ENCODE measurements at places on chromosomes 5 and 9.
A peak's percentile ranks its signal among the peaks of the same experiment; 100 is the strongest.

DNA sequence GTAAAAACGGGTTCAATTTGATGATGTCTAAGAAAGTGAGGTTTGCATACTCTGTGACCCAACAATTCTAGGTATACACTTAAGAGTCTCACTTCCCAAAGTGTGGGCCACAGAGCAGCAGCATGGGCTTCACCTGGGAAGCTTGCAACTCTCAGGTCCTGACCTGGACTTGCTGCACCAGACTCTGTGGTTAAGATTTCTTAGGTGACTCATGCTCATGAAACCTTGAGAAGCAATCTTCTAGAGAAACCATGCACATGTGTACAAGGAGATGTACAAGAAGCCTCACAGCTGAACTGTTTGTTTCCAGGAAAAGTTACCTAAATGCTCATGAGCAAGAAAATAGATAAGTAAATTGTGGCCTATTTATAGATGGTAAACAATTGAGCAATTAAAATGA is 30.0 kb downstream of the DNAJC21 start:
- DNase-seq = no peak

GRCh38 chr5:115586525-115587146 is 15.6 kb downstream of the TICAM2 start:
- DNase-seq = no peak

GRCh38 chr9:133750982-133751649 is 13.0 kb upstream of the SARDH start:
- no peak for DNase-seq

DNA sequence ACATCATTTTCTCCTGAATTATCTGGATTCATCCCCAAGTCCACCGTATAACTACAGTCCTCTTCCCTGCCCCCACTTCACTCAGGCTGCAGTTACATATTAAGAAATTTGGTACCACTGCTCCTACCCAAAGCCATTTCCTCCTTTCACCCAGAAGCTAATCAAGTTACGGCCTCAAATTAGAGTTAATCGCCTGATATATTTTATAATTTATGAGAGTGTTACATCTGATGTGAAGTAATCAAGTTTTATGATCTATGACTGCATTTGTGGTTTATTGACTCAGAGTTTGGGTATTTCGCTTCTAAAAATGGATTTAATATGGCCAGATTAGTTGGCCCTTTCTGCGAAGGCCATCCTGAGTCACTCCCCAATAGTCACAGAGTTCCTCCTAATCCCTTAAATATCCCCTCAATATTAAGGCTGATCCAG is 223.6 kb upstream of the KIF2A start:
- DNase-seq = no peak

GRCh38 chr5:36598045-36598444 is 8.4 kb upstream of the SLC1A3 start:
- DNase-seq = no peak

DNA sequence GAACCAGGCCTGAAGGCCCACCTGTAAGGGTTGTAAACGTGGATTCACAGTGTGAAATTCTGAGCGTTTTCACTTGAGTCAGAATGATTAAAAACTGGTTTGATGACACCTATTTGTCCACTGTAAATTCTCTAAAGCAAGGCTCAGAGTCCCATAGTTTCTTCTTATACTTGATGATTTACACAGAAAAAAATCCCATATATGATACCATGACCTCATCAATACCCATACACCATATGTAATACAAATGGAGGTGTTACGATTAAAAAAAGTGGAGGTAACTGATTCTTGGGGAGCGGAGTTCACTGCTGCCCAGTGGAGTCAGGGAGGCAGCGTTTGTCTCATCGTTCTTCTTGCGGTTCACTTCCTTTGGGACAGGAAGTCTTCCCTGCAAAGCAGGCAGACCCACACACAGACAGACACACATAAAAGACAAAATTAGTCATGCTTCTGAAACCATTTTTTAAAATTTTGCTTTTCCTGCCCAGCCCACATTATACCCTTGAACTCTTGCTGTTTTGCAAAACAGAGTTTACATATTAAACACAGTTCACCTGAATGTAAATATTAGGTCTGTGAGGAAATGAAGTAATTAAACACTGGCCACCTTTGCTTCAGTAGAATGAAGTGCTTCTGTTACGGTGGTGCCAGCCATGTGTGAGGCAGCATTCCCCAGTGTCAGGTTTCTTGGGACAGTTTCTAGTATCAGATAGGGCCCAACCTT is 26.2 kb downstream of the NREP start:
- no peak for DNase-seq

- DNase-seq = no peak
Observed at GRCh38 chr5:149618581-149619248, 37.4 kb downstream of the ARHGEF37 start.

DNA sequence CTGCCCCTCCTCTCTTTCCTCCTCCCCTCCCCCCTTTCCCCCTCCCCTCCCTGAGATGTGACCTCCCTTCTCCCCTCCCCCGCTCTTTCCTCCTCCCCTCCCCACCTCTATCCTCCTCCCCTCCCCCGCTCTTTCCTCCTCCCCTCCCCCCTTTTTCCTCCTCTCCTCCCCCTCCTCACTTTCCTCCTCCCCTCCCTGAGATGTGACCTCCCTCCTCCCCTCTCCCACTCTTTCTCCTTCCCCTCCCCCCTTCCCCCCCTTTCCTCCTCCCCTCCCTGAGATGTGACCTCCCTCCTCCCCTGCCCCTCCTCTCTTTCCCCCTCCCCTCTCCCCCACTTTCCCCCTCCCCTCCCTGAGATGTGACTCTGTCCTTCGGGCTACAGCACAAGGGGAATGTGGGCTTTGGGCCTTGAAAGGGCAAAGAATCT is 169.8 kb downstream of the COL23A1 start:
- no peak for DNase-seq

GRCh38 chr5:151005950-151006576 is 14.3 kb upstream of the GPX3 start:
- no peak for DNase-seq

DNA sequence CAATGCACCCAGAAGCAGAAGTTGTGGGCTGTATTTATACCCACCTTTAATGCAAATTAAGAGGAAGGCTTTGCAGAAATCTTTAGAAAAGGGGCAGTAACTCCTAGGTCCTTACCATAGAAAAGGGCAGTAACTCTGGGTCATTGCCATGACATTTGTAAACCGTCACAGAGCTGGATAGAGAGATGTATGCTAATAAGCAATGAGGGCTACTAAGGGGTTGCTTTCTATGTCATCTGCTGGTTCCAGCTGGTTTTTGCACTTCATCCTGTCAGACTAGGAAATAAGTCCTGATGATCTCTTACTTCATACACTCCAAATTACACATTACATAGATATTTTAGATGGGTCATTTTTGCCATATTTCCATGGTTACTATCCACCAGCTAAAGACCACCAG is 299.1 kb upstream of the TYRP1 start:
- no peak for DNase-seq

GRCh38 chr5:107322936-107323335 is 347.8 kb downstream of the EFNA5 start:
- no peak for DNase-seq

- no peak for DNase-seq
Observed at GRCh38 chr9:127862075-127863011, 7.9 kb upstream of the ENG start.

GRCh38 chr5:15690611-15691010 is 190.6 kb downstream of the FBXL7 start:
- DNase-seq = no peak

- no peak for DNase-seq
Observed at GRCh38 chr5:127400946-127401670, 110.5 kb downstream of the MEGF10 start.

- DNase-seq = no peak
Observed at GRCh38 chr9:121073038-121073437, 1.7 kb upstream of the CNTRL start.

GRCh38 chr9:126836216-126836615 is 24.2 kb upstream of the ZBTB34 start:
- no peak for DNase-seq

- DNase-seq = no peak
Observed at GRCh38 chr9:98450496-98450895, 195.0 kb upstream of the TBC1D2 start.

DNA sequence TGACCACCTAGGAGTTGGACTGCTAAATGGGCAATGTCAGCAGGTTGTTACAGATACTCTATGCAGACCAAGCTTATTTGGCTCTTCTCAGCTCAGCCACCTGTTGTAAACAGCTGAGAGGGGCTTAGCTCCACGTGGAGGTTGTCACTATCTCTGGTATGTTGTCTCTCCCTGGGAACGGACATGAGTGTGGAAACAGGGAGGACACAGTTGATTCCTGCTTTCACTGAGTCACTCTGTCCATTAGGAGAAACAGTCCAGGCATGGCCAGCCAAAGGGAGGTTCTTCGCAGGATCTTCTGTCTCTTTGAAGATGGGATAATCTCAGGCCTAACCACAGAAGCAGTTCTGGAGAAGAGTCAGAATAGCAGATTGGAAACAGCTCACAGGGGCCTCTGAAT is 121.2 kb downstream of the PALM2AKAP2 start:
- DNase-seq = no peak

GRCh38 chr5:123107343-123108244 is 18.6 kb downstream of the PRDM6 start:
- DNase-seq = no peak

DNA sequence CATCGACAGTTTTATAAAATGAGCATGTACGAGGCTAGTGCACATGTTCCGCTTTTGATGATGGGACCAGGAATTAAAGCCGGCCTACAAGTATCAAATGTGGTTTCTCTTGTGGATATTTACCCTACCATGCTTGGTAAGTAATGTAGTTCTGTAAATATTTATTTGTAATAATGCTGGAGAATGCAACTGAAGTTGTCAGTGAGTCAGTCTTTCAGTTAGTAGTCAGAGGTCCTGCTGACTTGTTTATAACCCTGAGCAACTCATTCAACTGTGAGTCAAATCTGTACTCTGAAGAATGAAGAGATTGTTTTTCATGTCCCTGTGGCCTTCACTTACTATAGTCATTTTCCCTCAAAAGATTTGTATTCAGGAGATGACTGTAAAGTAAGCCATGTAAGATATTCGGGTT is 28.4 kb upstream of the GPR150 start:
- no peak for DNase-seq

DNA sequence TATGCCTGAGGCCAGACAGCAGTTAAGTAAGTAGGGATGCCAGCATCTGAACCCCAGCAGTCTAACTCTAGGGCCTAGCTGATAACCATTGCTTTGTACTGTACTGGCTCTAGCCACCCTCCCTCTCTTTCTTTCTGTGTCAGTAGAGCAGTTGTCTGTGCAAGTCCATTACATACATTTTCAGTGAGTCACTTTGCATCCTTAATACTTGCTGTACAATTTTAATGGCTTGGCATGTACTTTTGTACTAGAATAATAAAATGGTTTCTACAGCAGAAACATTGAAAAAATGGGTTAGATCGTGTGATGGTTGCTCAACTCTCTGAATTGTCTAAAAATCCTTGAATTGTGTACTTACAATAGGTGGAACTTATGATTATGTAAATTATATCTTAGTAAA is 1.5 kb upstream of the TTC39B start:
- no peak for DNase-seq

- peak; percentile 71 for DNase-seq
Observed at GRCh38 chr5:109485030-109485429, 75.3 kb upstream of the PJA2 start.

- DNase-seq = no peak
Observed at GRCh38 chr5:132114150-132115121, 40.8 kb downstream of the CSF2 start.

- no peak for DNase-seq
Observed at GRCh38 chr5:37557734-37558293, 178.7 kb downstream of the WDR70 start.

DNA sequence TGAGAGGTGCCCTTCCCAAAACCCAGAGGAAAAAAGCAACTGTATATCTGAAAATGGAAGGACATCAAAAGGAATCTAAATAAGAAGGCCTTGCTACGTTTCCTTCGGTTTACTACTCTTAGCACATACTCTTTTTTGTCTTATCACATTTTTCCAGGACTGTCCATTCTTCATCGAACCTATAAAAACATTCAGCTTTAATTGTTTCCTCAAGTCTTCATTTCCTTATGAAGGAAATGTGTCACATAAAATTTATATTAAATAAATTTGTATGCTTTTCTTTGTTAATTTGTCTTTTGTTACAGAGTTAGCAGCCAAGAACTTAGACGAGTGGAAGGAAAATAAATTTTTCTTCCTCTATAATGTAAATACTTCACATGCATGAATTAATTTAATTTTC is 255.0 kb downstream of the BNC2 start:
- DNase-seq = no peak

DNA sequence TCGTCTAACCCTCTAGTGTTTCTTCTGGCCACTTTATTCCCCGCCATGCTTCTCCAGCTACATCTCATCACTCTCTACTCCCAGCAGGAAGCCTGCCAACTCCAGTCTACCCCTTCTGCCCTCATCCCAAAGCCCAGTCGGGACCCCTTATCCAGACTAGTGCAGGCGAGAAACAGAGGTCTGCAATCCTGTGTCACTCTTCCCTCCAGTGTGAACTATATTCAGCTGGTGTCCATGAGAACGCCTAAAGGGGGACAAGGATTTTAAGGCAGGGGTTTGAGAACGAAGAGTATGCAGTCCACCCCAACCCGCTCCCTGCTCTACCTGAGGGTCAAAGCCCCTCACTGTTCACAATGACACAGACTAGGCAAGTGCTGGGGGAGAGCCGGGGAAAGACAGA is 41.7 kb upstream of the GABRP start:
- no peak for DNase-seq

GRCh38 chr9:121069396-121069795 is 5.4 kb upstream of the CNTRL start:
- DNase-seq = no peak

GRCh38 chr5:122909470-122910100 is 64.2 kb downstream of the SNX24 start:
- no peak for DNase-seq

GRCh38 chr9:89465726-89466308 is 32.1 kb downstream of the SEMA4D start:
- no peak for DNase-seq

DNA sequence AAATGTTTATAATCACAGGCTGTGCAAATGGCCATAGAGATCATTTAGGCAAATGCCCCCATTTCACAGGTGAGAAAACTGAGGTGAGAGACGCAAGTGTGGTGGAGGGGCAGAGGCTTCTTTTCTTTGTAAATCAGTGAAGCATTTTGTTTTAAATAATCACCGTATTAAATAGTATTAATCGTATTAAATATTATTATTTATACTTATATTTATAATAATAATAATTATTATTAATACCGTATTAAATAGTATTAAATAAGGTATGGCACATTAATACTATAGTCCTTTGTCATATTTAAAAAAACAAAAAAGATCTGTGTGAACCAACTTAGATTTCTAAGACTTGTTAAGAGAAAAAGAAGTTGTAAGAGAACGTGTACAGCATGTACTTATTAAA is 32.6 kb upstream of the SH3PXD2B start:
- DNase-seq = no peak

- no peak for DNase-seq
Observed at GRCh38 chr9:133333011-133333410, 3.0 kb downstream of the SURF6 start.

DNA sequence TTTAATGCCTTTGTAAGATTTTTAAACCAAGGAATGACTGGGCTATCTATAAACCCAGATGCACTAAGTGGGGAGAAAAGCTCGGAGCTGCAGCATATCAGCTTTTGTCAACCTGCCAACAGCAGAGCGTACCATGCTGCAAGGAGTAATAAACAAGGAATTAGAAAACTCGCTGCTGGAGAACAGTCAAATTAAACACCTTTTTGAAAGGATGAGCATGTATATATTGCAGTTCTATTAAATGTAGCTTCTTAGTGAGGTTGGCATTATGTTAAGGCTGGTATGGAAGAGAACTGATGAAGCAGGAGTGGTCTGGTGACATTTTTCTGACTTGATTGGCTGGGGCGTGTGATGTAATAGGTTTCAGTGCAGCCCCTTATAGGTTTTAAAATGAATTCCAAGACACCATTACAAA is 74.7 kb downstream of the PIK3R1 start:
- DNase-seq = no peak

GRCh38 chr5:1118738-1119137 is 6.9 kb upstream of the SLC12A7 start:
- peak; percentile 32 for DNase-seq

Data from NCI-H1105 (cell line).